ENCODE measurements at places on chromosomes 6 and 20.

GRCh38 chr20:15986690-15987089 lies 586.6 kb downstream of the KIF16B start:
- DNase-seq, result no peak

GRCh38 chr20:37262505-37262904 lies 891 bp upstream of the GHRH start:
- DNase-seq, result no peak

GRCh38 chr6:155483858-155484257 lies 28.2 kb upstream of the NOX3 start:
- no peak for DNase-seq

DNA sequence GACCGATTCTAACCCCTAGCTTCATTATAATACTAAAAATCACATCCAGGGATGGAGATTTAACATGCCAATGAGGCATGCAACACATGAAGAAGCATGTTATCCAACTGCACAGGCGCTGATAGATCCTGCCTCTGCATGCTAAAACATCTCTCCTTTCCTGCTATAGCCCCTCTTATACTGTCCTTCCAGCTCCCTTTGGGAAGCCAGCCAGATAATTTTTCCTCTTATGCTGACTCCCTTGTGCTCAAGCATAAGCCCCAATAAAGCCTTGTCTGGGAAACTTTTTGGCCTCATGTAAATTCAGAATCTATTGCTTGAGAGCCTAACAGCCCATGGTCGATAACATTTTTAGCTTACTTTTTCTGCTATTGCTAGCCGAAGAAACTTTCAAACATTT lies 404.3 kb downstream of the EPM2A start:
- no peak for DNase-seq

DNA sequence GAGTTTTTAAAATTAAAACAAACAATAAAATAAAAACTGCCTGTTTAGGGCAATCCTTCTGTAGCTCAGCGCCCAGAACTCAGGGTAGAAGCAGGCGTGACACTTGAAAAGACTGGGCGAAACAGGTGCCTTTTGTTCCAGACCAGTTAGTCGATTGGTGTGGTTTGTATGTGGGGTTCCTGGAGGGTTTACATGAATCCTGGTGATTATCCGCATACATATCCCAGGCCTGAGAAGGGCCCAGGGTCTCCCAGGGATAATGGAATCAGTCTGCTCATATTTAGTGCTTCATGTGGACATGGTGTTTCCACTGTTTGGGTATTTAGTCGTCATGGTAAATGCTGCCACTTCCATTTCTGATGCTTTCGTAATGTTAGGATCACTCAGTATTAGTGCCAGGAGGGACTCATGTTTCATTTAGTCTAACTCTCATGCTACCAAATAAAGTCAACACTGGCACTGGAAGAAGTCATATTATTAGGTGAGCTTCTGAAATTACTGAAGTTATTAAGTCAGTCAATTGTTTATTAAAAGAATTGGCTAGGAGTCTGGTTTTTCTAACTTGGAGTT lies 116.5 kb downstream of the SAMD5 start:
- no peak for DNase-seq

- no peak for DNase-seq
Measured at GRCh38 chr6:164628302-164628931, 681.0 kb downstream of the C6orf118 start.

All from non-pigmented ciliary epithelial cell (primary cell).